EL (cell line): ENCODE measurements at places on chromosomes 12 and 14.
A peak's percentile ranks its signal among the peaks of the same experiment; 100 is the strongest.

DNA sequence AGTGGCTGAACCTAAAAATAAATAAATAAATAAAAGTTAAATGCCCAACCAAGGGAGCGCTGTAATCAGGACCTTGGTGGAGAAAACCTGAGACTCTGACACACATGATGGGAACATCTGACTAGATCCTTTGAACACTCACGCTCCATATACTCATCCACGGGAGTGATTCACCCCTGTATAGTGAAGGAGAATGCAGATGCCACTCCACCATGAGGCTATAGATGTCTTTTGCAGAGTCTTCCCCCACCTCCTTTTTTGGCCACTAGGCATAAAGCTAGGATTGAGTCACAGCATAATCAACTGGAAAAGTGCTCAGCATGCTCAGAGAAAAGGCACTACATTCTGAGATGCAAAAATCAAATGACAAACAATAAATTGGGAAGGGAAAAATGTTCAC is 19.0 kb downstream of the ADAM20 start:
- peak; percentile 19 for DNase-seq

DNA sequence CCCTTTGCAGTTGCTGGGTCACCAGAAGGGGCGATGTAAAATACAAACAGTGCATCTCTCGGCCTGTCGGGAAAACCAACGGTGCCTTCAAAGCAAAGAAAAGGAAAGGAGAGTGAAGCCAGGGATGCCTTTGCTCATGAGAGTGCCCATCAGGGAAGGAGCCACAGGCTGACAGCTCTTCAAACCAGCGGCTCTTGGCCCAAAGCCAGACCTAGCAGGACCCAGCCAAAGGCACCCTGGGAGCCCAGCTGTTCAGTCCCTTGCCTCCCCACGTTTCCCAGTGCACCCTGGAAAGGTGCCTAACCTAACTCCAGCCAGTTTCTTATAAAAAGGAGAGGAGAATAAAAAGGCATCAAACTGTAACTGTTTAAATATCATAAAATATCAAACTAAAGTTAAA is 29.2 kb downstream of the PRMT8 start:
- no peak for DNase-seq

DNA sequence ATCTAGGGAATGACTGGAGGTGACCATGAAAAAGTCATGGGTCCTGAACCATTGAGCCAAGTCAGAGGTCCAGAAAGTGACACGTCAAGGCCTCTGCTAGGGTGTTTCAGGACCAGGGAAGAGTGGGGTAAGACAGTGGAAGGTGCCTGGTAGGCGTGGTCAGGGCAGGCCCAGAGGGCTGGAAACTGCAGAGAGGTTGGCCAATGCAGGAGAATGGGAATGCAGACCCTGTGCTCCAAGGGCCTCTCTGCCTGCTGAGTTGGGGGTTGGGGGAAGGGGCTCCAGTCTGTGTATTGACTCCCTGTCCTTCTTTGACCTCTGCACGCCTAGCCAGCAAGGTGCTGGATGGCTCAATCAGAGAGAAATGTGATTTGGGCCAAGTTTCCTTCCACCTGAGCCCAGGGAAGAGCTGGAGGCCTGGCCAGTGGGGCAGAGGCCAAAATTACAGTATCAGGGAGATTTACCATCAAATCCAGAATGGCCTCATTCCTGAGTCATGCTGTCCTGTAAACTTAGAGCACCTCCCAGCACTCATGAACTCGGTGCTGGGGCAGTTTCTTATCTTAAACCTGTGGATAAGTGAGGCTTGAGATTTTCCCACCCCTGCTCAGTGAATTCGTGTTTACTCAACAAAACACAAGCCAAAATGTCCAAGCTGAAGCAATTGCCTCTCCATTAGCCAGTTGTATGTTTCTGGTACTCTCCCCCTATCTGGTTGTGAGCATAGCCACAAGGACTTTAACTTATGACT is 24.4 kb downstream of the IRF2BPL start:
- DNase-seq = peak; percentile 23

GRCh38 chr12:62930546-62931425 is 4.2 kb downstream of the PPM1H start:
- DNase-seq = peak; percentile 5

- peak; percentile 68 for DNase-seq
Observed at GRCh38 chr14:24734917-24735500, 101.0 kb upstream of the GZMB start.

GRCh38 chr12:132484891-132485441 is 5.0 kb upstream of the FBRSL1 start:
- DNase-seq = no peak

DNA sequence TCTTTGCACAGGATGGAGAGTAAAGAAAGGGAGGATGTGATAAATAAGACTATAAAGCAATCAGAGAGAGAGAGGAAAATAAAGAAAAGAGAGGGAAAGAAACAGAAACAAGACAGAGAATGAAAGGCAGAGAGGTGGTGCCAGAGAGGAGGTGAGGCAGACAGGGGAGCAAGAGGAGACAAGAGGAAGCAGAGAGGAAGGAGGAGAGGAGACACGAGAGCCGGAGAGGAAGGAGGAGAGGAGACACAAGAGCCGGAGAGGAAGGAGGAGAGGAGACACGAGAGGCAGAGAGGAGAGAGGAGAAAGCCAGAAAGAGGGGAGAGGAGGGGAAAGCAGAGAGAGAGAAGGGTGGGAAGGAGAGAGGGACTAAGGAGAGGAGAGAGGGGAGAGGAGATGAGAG is 125.2 kb downstream of the PAPOLA start:
- no peak for DNase-seq

GRCh38 chr12:96889273-96889933 is 17.7 kb upstream of the NEDD1 start:
- DNase-seq = peak; percentile 80

DNA sequence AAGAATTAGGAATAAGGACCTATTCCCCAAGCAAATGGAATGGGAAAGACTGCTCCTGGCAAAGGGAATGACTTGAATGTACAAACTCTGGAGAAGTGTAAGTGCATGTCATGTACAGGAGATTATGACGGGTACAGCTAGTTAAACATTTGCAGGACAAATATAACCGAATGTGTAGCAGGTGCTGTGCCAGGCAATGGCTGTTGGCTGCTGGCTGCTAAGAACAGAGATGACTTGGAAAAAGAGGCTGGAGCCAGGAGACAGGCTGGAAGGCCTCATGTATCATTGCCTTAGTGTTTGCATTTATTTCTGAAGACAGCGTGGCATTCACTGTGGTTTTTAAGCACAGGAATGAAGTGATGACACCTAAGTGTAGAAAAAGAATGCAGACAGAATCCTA is 136.8 kb downstream of the TTC8 start:
- no peak for DNase-seq

DNA sequence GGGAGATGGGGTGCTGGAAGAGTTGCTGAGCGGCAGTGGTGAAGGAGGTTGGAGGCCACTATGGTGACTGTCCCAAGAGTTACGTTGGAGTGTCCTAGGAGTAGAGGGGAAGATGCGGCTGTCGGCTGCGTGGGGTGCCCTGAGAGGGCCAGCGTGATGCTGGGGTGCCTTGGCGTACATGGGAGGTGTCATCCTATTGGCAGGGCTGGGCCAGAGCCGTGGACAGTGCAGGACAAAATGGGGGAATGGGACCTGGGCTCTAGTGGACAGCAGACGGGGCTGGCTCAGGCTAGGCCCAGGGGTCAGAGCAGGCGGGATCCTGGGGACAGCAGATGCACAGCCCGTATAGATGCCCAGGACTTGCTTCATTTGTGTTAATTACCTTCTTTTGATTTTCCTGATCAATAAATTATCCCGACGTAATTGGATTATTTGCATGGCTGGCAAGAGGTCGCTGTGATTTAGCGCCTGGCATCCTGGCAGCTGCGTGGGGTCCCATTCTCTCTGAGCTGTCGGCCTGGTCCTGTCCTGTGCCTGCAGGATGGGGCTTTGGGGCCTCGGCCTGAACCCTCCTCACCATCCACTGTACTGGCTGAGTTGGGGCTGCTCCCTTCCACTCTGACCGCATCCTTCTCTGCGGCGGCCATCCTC is 203.9 kb upstream of the C14orf180 start:
- no peak for DNase-seq

DNA sequence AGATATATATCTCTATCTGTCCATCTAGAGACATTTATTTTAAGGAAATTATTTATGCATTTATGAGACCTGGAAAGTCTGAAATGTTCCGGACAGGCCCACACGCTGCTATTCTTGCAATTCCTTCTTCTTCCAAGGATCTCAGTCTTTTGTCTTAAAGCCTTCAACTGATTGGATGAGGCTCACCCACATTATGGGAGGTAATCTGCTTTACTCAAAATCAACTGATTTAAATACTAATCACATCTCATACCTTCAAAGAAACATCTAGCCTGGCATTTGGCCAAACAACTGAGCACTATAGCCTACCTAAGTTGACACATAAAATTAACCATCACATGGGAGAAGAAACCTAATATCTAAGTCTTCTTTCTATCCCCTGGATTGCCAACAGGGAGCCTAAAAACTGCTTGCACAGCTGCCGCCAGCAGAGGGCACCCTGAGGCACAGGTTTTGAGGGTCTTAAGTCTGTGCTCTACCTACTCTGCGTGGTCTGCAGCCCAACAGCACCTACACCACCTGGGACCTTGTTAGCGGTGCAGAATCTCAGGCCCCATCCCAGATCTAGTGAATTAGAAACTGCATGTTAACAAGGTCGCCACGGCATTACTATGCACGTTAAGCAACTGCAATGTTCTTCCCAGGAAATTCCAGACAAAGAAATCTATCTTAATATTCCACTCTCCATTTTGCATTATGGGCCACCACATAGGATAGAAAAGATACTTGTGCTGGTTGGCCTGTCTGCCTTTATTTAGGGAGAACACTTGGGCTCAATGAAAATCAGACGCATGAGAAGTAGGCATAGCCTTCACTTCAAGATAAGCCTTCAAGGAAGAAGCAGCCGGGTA is 249.7 kb downstream of the FOXG1 start:
- peak; percentile 49 for DNase-seq

DNA sequence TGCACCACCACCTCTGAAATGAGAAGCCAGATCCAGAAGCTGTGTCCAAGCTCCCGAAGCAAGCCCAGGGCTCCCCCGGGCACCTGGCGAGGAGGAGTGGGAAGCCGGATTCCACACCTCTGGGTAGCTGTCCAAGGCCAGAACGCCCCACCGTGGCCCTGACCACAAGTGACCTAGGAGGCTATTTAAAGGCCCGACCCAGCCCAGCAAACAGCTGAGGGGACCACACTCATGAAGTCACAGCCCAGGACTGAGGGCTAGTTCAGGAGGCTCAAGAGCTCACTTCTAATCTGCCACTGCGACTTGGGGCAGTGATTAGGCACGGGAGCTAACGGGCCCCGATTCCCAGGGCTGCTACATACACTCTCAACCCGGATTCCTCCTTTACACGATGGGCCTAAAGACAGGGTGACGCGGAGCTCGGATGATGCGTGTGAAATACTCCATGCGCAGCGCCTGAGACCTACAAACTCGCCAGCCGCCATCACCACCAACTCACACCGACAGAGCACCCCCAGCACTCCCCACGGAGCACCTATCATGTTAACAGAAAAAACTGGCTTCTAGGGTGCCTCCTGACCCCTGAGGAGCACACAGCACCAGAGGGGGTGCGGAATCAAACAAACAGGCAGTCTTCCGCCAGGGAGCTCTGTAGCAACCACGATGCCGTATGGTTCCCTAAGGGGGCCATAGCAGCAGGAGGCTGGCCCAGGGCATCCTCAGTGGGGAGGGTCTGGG is 84.0 kb upstream of the GPR68 start:
- DNase-seq = no peak

DNA sequence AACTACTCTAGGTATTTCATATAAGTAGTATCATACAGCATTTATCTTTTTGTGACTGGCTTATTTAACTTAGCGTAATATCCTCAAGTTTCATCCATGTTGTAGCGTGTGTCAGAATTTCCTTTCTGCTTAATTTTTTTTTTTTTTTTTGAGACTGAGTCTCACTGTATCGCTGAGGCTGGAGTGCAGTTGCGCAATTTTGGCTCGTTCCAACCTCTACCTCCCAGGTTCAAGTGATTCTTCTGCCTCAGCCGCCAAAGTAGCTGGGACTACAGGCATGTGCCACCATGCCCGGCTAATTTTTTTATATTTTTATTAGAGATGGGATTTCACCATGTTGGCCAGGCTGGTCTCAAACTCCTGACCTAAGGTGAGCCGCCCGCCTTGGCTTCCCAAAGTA is 28.9 kb downstream of the PNMA1 start:
- DNase-seq = no peak

DNA sequence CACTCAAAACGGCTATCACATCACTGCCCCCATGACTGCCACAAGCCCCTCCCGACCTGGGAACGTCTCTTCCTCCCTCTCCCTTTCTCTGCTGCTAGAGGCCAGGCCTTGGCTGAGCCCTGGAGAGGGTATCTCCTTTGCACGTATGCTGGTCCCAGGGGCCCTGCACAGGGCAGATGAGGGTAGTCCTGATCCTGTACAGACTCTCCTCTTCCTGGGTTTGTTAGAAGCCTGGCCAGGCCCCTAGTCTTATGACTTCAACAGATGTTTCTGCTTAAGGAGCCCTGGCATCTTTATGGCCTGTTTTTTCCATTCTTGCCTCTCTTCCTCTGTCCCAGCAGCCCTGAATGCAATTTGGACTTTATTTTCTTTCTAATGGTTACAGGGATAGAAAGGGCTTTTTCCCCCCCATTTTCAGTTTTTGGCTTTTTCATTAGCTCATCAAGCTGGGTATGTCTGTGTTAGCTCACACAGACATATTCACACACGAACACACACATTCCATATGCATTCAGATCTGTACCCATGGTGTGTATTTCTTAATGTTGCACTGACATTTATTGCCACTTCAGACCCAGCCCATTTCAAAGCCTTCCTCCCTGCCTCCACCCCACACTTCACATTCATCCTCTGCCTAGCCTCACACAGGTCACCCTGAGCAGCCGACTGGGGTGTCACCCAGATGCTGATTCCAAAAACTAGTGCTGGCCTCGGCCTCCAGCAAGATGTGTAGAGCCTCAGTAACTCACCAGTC is 203.2 kb downstream of the ZFP36L1 start:
- DNase-seq = no peak

GRCh38 chr12:22803725-22804124 is 178.8 kb downstream of the ETNK1 start:
- peak; percentile 51 for DNase-seq

GRCh38 chr12:77060136-77060882 is 5.1 kb downstream of the E2F7 start:
- no peak for DNase-seq

- DNase-seq = no peak
Observed at GRCh38 chr12:31362759-31363415, 36.9 kb upstream of the SINHCAF start.

GRCh38 chr14:88551980-88552431 is 2.8 kb downstream of the PTPN21 start:
- peak; percentile 45 for DNase-seq

DNA sequence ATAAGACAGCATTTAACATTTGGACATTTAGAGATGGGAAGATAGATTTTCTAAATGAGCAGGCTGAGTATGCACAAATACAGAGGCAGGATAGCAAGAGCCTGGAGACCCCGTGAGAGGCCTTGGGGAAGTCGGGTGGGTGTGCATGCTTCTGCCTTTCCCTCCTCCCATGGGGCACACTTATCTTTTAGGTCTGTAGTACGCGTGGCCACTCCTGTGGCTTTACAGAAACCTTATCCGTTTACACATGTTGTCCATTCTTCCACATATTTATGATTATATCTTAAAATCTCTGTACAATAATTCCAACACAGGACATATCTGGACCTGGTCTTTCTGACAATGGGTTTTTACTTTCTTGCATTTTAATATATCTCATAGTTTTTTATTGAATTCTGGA is 33.6 kb downstream of the GYS2 start:
- DNase-seq = no peak
